ENCODE measurements at places on chromosomes 2 and 18. TPM values are rescaled to one million over a fixed set of nuclear protein-coding genes. Genes with fewer than 3 reads are reported as not detected.

Gene ERMN
- total RNA-seq: not detected

Gene SLC16A14
- total RNA-seq: 0.92 TPM

Gene PLEKHB2
- total RNA-seq: 65.6 TPM

Gene COX7A2L
- total RNA-seq: 107 TPM

Gene BUB1
- total RNA-seq: 55.9 TPM

Gene AKAIN1
- total RNA-seq: not detected

Gene MAPK4
- total RNA-seq: not detected

Gene CDK5R2
- not detected for total RNA-seq

Gene IL1RN
- 28.9 TPM for total RNA-seq
